ENCODE measurements at places on chromosomes 2 and 18.

DNA sequence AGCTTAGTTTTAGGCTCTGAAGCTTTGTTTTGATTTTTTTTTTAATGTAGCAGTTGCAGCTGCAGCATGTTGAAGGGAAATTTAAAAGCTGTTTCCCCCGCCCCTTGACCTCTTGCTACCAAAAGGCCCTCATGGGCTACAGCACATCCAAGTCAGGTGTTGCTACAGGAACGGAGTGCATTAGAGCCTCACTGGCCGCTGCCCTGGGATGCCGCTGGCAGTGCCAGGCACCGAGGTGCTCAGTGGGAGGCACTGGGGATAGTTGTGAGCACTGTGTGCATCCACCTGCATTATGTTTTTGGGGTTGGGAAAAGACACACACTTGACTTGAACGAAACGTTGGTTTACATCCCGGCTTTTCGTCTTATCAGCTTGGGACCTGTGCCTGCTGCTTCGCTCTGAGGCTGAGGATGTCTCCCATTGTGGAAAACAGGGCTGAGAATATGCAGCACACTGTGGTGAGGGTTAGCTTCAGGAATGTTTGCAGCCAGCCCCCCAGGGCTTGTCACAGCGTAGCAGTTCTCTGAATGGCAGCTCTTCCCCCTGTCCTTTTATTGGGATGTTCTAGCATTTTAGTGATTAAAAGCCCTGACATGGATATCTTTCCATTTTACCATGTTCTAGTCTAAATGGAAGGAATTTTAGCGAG lies 24.1 kb downstream of the DCDC2C start:
- DNase-seq = no peak

GRCh38 chr2:107927034-107927534 lies 59.2 kb upstream of the SLC5A7 start:
- no peak for DNase-seq

DNA sequence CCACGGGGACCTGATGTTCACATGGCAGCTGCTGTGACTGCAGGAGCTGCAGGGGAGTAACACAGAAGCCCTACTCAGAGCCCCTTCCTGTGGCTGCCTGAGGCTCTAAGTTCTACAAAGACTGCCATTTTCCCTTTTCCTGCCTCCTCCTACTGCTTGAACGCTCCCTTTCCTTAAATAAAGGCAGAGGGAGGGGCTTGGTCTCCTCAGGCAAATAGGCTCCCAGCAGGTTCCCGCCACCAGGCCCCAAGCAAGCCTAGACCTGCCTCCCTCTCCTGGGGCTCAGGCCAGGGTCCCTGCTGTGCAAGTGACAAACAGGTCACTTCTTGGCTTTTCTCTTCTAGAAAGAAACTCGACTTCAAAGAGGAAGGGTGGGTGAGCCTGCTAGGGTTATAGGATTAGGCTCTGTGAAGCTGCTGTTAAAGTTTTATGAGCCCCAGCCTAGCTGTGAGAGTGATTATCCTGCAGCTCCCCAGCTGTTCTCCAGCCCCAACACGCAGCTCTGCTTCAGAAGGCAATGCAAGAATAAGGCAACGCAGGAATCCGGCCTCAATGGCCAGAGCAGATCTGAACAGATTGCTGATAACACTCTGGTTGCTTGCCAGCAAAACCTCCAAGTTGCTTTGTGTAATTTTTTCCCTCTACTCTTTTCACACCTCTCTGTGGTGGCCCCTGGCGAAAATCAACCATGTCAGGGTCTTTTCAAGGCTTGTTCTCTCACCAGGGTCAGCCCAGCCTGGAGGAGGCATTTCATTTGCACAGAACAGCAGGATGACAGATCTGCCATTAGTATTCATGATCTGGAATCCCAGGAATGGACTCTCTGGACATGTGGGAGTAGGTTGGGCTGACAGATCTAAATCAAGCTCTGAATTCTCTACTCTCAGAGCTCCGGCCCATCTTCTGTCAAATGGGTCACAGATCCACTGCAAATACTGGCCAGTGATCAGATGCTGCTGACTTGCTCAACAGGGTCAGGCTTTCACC lies 71.3 kb downstream of the MRO start:
- peak; percentile 19 for DNase-seq

DNA sequence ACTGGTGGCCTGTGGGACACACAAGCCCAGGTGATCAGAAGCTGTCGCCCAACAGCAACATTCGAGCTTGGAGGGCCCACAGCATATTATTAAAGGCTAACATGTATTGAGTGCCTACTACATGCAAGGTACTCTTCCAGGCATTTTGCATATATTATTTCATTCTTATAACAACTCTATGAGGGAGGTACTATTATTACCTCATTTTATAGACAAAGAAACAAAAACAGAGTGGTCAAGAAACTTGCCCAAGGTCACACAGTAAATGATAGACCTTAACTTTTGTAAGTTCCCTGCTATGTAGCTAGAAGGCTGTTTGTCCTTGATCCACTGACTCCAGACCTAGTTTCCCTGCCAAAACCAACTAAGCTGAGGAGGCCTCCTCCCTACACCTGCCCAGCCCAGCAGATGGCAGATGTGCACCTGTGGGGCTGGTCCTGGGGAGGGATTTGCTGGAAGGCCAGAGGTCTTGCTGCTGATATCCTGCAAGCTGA lies 35.7 kb downstream of the KANSL3 start:
- no peak for DNase-seq

- DNase-seq = no peak
Observed at GRCh38 chr18:9649164-9649540, 34.8 kb upstream of the PPP4R1 start.

GRCh38 chr2:172806493-172806892 lies 70.8 kb downstream of the RAPGEF4 start:
- DNase-seq = no peak

Data from neural crest cell (in vitro differentiated cells).